Right hindlimb (tissue), 1 donor: ENCODE measurements at places on chromosomes 12 and 14.

GRCh38 chr12:132130690-132131089 is 13.4 kb downstream of the DDX51 start:
- DNase-seq, result no peak

GRCh38 chr12:33605757-33606156 is 166.1 kb upstream of the SYT10 start:
- no peak for DNase-seq

DNA sequence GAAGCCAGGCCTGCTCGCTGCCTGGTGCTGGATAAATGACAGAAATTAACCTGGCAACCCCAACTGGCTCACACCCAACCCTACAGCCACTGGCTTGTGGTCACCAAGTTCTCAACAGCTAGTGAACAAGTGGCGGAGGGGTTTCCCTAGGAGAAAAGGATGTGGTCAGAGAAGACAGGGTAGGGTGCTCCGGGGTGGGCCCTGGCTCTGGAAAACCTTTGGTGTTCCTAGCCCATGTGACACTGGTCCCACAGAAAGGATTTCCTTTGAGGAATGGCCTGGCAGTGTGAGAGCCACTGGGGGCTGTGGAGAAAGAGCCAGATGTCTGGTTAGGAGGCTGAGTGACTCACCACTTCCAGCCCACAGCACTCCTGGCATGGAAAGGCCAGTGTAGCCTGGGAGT is 8.7 kb downstream of the SYNE3 start:
- peak; percentile 19 for DNase-seq

GRCh38 chr12:48219631-48220030 is 16.5 kb upstream of the OR10AD1 start:
- no peak for DNase-seq
